NAMALWA (cell line): ENCODE measurements at places on chromosomes 3 and 15.

DNA sequence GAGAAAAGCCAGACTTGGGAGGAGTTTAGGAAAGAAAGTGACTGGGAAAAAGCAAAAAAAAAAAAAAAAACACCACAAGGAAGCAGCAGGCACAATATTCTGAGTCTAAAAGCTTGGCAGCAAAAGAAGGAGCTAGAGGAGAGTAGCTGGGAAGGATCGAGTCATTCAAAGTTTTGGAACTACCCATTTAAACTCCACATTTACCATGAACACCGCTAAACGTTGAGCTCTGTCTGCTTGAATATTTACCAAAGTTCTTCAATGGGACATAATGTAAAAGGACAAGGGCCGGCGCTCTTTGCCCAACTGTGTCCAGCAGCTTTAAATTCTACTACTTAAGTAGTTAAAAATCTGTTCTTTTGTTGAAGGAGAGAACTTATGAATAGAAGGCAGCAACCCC is 481.9 kb downstream of the FOXP1 start:
- DNase-seq: no peak

- no peak for DNase-seq
Observed at GRCh38 chr3:80521081-80521480, 753.3 kb upstream of the ROBO1 start.

GRCh38 chr3:192186498-192186897 is 540.8 kb downstream of the FGF12 start:
- no peak for DNase-seq

DNA sequence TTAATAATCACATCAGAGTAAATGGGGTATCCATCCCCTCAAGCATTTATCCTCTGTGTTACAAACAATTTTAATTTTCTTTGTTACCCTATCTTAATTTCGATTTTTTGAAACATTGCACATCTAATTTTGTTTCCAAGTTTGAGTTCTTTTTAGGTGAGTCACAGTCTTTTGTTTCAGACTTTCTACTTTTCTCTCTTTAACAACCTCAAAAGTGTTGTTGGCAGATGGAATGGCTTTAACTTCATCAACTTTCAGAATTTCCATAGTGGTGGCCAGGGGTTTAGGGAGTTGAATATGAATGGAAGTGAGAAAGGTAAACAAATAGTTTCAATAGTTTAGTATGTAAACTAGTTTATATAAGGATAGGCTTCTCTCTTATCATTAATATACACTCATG is 223.0 kb upstream of the MLF1 start:
- no peak for DNase-seq

GRCh38 chr15:76084256-76084655 is 24.5 kb downstream of the TMEM266 start:
- no peak for DNase-seq

DNA sequence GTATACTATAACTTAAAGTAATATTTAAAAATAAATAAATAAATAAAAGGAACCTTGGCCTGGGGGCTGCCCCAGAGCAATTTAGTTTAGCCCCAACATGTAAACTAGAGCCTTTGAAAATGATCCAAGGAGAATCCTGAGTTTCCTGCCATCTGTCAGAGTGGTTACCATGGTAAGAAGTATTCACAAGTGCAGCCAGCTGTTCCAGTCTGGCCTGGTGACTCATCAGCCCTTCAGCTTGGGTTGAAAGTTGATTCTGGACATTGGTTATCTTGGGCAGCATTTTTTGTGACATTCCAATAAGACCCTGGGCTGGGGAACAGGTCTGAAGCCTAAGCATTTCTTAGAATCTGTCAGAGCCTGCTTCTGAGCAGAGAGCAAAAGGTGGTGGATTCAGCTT is 72.7 kb upstream of the LRTM1 start:
- no peak for DNase-seq

DNA sequence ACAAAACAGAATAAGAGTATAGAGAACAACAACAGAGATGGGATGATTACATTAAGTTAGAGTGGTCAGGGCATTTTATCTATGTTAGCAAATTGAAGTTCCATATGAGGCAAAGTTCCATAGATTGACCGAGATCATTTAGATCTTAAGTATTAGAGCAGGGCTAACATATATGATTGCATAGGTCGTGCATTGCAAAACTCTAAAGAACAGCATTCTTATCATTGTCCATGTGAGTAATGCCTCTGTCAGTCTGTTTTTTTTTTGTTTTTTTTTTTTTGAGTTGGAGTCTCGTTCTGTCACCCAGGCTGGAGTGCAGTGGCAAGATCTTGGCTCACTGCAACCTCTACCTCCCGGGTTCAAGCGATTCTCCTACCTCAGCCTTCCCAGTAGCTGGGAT is 341.7 kb upstream of the KCNH8 start:
- no peak for DNase-seq

DNA sequence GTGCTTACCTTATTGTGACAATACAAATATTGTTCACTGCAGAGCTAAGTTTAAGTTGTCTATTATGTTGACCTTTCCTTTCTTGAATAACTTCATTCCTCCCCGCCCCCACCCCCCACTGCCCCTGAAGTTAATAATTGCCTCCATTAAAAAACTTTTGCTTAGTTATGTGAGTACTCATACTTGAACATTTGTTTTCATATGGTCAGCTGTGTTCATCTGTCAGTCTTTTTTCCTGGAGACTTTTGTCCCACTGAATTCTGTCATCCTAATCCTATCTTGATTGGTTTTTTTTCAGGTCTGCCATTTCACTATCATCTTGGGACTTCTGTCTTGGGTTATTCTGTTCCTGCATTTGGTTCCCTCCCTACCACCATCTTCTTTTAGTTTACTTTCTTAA is 8.5 kb downstream of the SLC25A36 start:
- DNase-seq: no peak

DNA sequence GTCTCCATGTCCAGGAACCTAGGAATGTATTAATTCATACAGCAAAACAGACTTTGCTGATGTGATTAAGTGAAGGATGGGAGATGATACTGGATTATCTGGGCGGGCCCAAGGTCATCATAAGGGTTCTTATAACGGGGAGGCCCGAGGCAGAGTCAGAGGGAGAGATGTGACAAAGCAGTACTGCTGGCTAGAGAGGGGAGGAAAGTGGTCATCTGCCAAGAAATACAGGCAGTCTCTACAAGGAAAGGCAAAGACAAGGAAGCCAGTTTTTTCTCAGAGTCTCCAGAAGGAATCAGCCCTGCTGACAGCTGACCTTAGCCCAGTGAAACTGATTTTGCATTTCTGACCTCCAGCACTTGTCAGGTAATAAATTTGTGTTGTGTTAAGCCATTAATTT is 66.2 kb upstream of the CORO2B start:
- DNase-seq: no peak

DNA sequence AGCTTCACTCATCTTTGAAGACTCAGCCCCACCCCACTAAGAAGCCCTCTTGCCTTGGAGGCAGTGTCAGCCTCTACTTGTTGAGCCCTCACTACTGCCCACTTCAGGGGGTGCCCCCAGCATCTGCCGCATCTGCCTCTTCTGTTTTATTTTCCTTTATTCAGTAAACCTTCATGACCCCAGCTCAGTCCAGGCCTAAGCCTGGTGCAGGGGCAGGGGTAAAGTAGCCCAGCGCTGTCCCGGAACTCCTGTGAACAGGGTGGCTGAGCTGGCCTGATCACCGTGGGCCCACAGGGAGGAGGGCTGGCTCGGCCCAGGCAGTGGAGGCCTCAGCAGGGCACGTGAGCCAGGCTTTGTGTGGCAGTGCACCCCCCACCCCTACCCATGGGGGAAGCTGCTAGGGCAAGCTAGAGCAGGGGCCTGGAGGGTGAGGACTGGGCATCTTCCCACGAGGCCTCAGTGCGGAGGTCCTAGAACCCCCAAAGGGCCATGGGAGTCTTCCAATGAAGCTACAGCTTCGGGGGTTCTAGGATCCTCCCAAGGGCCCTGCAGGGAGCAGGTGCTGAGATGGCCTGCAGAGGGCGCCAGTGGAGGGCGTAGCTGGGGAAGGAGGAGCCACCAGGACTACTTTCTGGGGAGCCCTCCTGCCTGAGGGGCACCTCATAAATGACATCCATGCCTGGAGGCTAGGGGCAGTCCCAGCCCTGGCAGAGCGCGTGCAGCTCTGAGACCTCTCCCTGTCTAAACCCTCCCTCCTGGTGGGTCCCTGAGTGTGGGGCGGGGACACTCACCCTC is 36.0 kb downstream of the TSPAN3 start:
- DNase-seq: peak; percentile 57

GRCh38 chr3:184474897-184475296 is 86.7 kb upstream of the EPHB3 start:
- DNase-seq: no peak

DNA sequence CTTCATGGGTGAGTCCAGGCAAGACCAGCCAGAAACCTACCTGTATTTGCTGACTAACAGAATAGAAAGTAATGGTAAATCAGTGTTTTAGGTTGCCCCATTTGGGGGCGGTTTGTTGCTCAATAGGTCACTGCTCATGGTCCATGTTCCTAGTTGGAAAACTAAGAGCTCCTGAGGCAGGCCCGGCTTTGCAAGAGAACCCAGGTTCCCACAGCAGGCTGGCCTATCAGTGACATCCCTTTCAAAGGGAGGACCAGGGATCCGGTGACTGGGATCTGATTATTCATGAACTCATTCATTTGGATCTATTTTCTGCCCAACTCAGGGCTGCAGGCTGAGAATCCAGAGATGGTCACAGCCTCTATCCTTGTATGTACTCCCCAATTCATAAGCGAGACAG is 163.9 kb downstream of the WNT7A start:
- DNase-seq: no peak

DNA sequence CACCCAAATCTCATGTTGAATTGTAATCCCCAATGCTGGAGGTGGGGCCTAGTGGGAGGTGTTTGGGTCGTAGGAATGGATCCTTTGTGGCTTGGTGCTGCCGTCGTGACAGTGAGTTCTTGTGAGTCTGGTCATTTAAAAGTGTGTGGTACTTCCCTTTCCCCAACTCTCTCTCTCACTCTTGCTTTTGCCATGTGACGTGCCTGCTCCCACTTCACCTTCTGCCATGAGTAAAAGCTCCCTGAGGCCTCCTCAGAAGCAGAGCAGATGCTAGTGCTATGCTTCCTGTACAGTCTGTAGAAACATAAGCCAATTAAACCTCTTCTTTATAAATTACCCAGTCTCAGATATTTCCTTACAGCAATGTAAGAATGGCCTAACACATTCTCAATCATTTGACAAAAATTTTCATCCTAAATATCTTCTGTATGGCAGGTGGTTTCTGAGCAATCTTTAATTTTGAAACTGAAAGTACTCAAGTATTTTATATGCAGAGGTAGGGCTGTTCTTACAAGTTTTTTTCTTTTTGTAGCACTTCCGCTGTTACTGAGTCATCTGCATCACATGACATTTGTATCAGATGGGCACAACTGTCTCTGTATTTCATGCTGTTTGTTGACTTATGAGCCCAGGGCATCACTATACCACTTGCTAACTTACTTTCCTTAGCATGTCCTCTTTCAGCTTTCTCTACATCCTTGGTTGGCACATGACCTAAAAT is 8.8 kb downstream of the RPL39L start:
- DNase-seq: peak; percentile 80

- DNase-seq: no peak
Observed at GRCh38 chr3:177992993-177993970, 543.0 kb upstream of the KCNMB2 start.

- no peak for DNase-seq
Observed at GRCh38 chr3:133871368-133872090, 24.2 kb downstream of the RAB6B start.

- no peak for DNase-seq
Observed at GRCh38 chr15:31300981-31301672, 25.5 kb upstream of the KLF13 start.

DNA sequence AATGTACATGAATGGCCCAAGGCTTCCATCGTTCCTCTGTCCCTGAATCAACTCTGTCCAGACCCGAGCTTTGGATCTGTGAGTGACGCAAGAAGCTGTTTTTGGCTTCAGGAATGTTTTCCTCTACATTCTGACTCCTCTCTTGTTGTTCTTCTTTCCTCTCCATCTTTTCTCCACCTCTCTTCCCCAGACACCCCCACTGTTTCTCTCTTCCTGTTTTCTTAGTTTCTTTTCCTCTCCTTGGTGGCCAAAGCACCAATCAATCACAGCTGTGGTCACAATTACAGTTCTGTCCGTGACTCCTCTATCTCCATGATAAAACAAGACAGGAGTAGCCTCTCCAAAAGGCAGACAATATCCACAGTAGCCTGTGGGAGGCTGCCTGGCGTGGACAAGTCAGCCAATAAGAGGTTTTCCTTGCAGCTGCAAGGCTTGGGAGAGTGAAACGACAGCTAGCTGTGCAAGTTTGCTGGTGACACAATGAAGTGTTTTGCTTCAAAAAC is 4.9 kb upstream of the TMEM212 start:
- no peak for DNase-seq

GRCh38 chr15:82950746-82951370 is 1.7 kb downstream of the HOMER2 start:
- no peak for DNase-seq

GRCh38 chr15:90097475-90097874 is 4.8 kb downstream of the IDH2 start:
- peak; percentile 73 for DNase-seq

- DNase-seq: no peak
Observed at GRCh38 chr15:39774688-39775267, 7.9 kb downstream of the FSIP1 start.

DNA sequence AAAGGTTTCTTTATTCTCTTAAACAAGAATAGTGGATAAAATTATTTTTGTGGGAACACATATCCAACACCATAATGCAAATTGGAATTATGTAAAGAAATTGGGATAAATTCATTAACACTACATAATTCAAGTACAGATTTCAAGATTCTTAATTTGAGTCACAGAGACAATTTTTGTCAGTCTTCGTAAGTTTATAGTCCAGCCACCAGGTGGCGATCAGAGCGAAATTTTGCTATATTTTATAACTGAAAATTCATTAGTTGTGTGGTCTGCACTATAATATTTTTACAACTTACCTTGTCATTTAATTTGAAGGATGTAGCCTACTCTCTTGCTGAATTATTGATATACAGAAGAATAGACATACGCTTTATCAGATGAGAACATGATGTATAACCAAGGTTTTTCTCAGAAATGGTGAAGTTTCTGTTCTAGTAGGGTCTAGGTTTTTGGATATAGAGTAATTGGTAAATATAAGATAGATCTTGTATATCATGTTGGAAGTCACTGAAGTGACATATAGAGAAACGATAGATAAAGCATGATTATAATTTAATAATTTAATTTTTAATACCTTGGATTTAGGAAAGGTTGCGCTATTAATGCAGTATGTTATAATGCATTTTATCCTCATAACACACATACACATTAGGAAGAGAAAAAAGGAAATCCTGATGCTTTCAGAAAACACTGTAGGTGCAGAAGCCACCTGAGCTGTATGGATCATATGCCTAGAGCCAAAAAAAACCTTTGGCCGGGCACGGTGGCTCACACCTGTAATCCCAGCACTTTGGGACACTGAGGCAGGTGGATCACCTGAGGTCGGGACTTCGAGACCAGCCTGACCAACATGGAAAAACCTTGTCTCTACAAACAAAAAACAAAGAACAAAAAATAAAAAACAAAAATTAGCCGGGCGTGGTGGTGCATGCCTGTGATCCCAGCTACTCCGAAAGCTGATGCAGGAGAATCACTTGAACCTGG is 31.7 kb downstream of the PLSCR4 start:
- peak; percentile 65 for DNase-seq
